ENCODE measurements at places on chromosomes 3 and 15.

- no peak for DNase-seq
These were observed 29.1 kb upstream of the SRP14 start for GRCh38 chr15:40067921-40068624.

DNA sequence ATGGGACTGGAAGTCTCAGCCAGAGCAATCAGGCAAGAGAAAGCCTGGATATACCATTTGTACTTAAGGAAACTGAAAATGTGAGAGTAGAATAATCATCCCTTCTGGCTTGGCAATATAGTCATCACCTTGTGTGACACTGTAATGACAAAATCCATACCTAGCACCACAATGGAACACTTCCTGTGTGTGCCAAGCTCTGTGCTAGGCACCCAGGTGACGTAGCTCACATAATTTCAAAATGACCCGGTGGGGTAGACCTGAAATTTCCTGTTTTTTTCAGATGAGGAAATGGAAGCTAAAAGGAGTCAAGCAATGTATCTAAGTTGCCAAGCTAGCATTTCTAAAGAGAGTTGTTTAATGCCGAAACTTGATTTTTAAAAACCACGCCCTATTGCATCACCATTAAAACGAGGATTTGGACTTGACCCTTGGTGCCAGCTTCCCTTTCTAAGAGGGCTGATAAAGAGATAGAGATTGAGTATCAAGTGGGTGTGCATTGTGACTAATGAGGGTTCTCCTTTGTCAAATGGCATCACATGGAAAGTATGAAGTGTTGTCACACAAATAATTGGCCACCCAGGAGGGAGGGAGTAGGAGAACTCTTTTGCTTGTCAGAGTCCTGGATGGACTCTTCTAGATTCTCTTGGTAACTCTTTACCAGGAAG is 141.3 kb upstream of the PDZRN3 start:
- DNase-seq: no peak

DNA sequence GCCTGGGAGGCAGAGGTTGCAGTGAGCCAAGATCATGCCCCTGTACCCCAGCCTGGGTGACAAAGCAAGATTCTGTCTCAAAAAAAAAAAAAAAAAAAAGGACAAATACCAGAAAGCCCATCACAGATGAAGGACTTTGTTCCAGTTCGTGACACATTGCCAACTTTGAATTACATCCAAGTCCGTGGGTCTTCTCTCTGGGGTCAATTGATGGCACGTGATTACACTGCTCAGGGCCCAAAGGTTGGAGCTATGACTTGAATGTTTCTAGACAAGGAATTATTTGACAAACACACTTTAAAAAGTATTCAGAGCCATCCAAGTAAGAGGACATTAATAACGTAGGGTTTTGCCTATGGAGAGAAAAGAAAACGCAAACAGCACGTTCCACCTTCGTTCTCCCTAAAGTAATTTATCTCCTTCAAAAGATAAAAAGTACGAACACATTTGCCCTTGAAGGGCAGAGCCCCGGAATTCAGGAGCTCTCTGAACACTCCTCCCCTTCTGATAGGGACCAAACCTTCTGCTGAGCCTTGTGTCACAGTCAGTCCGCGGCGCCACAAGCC is 31.3 kb upstream of the ST3GAL6 start:
- DNase-seq: no peak

DNA sequence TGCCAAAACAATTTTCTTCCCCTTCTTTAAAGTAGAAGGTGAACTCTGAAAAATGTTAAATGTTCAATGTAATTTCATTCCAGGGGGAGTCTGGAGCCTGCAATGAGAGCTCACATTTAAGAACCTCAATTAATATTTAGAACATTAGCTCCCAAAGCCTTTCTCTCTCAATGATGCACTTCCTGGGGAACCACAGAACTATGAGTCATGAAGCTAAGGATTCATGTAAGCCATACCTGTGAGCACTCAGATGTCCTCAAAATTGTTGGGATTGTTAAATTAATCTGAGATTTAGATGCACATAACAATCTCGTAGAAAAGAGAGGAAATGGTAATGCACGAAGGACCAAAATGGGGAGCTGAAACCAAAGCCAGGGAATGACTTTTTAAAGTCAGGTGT is 244.2 kb upstream of the LRIG1 start:
- no peak for DNase-seq

DNA sequence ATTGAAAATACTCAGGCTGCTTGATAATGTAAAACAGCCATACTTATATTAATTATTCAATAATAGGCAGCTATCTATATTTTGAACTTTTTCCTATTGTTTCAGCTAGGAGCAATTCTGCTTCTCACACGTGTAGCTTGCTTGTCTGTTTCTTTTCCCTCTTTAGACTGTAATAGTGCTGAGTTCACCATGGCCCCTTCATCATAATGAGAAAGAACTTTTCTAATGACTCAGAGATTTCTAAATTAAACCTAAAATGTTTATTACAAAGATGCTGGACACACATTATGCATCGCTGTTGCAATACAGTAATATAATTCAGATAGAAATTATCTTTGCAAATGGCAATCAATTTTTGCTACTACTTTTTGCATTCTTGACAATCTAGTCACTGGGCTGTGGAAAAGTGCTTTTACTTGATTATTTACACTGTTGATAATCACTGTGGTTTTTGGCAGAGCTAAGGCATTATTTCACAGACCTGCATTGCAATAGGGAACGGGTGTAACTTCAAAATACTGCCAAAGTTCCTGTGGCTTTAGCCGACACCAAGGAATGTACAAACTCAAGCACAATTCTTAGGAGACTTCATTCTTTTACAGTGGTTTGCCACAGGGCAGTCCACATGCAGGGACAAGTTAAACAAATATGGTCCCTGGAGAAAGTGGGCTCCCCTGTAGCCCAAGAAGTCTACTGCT is 281.0 kb upstream of the TBL1XR1 start:
- no peak for DNase-seq

DNA sequence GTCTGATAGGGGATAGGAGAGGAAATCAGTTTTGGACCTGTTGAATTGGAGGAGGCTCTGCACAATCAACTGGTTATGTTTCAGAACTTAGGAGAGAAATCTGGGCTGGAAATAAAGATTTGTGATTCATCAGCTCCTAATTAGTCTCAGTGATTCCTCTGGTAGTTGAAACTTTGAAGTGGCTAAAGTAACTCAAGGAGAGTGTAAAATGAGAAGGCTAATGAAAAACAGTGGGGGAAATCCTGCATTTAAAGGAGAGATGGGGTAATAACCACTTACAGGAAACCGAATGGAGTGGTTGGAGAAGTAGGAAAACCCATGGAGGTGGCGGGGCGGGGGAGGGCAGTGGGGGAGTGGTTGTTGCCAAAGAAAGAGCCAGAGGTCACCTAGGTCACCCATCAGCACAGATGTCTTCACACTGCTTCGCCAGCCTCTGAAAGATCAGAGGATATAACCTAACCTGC is 32.6 kb downstream of the MAP2K5 start:
- DNase-seq: no peak

DNA sequence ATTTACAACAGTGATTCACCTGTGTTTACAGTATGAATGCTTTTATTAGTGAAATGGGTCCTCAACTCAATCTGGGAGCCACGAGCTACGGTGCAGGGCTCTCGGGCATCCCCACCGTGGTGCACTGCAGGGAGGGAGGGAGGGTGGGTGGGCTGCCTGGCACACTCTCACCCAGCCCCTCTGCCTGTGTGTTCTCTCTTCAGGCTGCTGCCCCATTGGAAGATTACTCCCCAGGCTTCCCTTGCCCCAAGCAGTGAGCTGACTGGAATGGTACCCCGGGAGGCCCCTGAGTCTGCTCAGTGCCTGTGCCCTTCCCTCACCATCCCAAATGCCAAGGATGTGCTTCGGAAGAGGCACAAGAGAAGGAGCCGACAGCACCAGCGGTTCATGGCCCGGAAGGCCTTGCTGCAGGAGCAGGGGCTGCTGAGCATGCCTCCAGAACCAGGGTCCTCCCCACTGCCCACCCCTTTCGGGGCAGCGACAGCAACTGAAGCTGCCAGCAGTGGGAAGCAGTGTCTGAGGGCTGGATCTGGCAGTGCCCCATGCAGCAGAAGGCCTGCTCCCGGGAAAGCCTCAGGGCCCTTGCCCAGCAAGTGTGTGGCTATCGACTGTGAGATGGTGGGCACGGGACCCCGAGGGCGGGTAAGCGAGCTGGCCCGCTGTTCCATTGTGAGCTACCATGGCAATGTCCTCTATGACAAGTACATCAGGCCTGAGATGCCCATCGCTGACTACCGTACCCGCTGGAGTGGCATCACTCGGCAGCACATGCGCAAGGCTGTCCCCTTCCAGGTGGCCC is 5.0 kb downstream of the AEN start:
- no peak for DNase-seq

DNA sequence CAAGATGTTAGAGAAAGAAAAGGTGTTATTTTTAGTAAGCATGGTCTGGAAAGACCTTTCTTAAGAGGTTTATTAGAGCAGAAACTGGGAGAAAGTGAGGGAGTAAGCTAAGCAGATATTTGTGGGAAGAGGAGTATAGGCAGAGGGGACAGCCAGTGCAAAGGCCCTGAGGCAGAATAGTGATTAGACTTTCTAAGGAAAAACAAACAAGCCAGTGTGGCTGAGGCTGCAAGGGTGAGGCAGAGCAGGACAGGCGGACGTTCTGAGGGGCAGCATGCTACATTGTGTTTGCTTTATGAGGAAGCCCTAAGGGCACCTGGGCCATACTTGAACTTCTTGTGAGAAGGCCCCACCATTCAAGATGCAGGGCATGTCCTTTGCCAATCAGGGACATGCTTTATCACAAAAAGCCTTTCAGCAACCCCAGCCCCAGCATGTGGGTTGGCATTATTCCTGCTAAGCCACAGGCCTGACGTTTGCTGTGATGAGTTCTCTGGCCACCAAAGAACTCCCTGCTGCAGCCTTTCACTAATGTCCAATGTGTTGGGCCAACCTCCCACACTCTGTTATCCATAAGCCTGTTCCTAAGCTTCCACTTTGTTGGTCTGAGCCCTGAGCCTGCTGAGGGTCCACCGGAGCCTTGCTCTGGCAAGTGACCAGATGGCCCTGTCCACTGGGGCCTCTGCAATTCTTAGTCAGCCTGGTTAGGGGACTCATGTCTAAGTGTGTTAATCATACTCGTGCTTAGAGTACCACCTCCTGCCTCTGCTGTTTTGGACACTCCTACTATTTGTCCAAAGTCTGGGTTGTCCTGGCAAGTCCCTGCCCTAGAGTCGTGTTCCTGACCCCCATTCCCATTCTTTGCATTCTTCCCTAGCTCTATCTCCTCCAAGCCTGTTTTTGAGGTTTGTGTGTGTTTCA is 209.9 kb upstream of the CTNNB1 start:
- DNase-seq: no peak

DNA sequence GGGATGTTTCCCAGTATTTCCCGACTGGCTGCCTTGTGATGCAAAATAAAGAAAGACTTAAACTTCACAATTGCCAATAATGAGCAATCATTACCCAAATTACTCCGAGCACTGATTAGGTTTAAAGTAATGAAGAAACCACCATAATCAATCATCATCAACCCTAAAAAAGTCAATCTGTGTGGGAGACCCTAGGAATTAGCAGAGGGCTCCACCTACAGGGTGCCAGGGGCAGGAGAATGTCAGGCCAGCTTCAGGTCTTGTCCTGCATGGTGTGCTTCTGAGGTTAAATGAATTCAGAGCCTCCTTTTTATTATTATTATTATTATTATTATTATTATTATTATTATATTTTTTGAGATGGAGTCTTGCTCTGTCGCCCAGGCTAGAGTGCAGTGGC is 478.0 kb upstream of the ARRDC4 start:
- DNase-seq: no peak

DNA sequence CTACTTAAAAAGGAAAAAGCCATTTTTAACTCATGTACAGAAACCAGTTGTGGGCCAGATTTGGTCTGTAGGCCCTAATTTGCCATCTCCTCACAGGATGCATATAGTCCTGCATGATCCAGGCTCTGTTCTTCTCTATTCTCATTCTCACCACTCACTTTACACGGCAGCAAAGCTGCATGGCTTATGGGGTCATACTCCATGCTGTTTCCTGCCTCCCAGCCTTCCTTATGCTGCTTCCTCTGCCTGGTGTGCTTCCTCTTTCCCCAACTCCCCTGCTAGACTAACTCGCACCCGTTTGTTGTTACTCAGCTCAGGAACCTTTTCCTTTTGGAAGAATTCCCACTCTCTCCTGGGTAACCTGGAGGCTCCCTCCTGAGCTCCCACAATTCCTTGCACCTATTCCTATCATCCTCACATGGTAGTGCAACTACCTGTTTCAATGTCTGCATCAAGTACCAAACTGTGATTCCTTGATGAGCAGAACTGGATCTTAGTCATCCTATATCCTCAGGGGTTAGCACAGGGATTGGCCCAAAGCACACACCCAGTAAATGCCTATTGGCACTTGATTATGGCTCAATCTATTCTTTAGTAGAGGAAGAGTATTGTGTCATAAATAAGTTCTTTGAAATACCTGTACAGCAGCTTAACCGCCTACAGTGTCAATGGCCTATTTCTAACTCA is 172.1 kb upstream of the MITF start:
- no peak for DNase-seq

GRCh38 chr3:62416144-62416543 is 42.8 kb upstream of the FEZF2 start:
- DNase-seq: no peak

GRCh38 chr3:13654330-13655060 is 105.6 kb downstream of the FBLN2 start:
- peak; percentile 52 for DNase-seq

DNA sequence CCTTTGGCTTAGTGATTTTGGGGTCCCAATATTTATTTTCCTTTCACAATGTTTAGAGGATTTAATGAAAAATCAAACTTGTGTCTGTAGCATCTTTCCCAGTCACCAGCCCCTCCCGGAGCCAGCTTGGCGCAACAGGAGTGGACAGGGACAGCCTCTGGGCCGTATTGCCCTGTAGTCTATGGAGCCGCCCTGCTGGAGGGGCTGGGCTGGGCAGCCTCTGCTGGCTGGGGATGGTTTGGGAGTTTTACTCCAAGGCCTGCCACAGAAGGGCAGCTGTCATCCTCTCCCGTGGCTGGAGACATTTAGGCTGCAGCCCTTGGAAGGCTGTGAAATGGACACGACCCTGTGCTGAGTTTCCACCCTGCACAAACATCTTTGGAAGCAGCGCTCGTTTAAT is 89.4 kb upstream of the RGMA start:
- DNase-seq: no peak

- no peak for DNase-seq
These were observed 8.4 kb upstream of the ISL2 start for GRCh38 chr15:76328106-76328696.

DNA sequence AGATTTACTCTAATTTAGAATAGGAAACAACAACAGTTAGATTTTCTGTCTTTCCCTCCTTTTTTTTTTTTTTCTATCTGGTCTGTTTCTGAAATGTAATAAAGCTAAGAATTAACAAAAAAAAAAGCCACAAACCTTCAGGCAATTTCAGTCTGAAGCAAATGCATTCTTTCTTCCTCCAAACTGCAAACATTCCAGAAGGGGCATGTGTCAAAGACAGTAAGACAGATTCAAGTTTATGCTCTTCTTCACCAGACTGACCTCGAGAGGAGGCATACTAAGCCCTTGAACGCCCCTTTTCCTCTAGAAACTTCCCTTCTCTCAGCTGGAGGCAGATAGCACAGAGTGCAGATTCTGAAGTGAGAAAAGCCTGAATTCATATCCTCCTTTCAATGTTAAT is 654.6 kb upstream of the LMCD1 start:
- no peak for DNase-seq

- no peak for DNase-seq
These were observed 93.5 kb downstream of the WDR72 start for GRCh38 chr15:53665930-53666329.
